NCI-H524 (cell line): ENCODE measurements at places on chromosomes 12 and 14.

- DNase-seq = no peak
Measured at GRCh38 chr12:12247584-12247983, 19.3 kb downstream of the LRP6 start.

- no peak for DNase-seq
Measured at GRCh38 chr14:53215101-53215500, 62.0 kb upstream of the DDHD1 start.

GRCh38 chr12:103441437-103442181 is 54.2 kb downstream of the C12orf42 start:
- no peak for DNase-seq

GRCh38 chr14:94769391-94770250 is at the start of gene GSC:
Gene GSC, minus strand, starts transcription at chr14:94770113. Its CDS starts 98 bp downstream, at chr14:94770015.
- DNase-seq = peak; percentile 66

GRCh38 chr14:64646103-64646502 is 58.1 kb upstream of the PLEKHG3 start:
- no peak for DNase-seq

DNA sequence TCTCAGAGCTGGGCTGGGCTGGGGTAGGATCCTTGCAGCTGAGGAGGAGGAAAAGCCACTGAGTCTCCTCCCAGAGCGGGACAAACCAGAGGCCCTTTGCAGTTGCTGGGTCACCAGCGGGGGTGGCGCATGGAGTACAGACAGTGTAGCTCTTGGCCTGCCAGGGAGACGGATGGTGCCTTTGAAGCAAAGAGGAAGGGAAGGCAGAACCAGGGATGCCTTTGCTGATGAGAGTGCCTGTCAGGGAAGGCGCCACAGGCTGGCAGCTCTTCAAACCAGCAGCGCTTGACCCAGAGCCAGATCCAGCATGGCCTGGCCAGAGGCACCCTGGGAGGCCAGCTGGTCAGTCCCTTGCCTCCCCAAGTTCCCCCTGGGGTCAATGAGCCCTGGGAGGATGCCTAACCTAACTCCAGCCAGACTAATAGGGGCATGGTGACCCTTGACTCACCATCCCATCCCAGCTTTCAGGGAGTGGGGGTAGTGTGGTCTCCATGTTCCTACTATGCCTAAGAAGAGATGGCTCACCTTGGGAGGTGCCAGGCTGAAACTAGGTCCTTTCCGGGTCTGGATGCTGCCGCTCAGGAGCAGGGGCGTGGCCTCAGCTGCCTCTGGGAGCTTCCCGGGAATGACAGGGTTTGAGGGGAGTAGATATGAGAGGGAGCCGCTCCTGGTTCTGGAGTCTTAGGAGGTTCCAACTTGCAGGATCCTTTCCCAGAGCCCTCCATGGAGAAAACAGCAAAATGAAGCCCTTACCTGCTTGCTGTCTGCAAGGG is 19.8 kb downstream of the VASH1 start:
- no peak for DNase-seq

DNA sequence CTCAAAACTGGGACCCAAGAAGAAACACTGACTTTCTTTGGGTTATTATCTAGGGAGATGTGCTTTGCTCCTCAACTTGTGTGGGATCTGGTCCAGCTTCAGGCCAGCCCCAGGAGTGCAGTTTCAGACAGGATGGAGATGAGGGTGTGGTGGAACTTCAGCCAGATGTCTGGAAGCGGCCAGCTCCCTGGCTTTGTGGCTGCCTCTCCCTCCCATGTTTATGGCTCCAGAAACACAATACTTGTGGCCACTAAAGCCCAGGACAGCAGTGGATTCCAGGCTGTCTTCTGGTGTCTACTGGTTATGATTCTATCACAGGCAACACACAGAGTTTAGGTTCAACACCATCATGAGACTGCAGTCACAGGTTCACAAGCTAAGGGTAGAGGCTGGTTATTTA is 44.2 kb upstream of the EMP1 start:
- no peak for DNase-seq

- DNase-seq = no peak
Measured at GRCh38 chr14:101109347-101109638, 205.8 kb upstream of the RTL1 start.

GRCh38 chr14:64812412-64812811 is 67.3 kb downstream of the SPTB start:
- DNase-seq = peak; percentile 81

DNA sequence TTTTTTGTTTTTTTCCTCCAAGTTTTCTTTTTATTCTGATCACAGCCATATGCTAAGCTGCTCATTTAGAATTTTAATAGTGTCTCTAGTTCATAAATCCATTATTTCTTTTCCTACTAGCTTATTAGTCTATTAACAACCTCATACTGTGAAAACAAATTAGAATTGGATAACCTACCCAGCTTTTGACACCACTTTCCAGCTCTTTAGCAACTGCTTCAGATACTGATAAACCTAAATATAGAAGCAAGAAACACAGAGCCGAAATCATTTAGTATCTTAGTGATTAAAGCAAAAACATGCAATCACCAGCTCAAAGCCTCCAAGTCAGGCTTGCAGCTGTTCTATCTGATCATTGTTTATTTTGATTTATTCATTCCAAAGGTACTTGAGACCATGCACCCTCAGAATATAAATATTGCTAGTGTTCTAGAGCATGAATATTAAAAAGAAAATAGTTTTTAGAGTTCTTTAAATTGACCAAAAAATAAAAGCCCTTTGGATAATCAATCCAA is 121.5 kb downstream of the STXBP6 start:
- no peak for DNase-seq

- DNase-seq = no peak
Measured at GRCh38 chr12:124229520-124229919, 65.4 kb upstream of the RFLNA start.

DNA sequence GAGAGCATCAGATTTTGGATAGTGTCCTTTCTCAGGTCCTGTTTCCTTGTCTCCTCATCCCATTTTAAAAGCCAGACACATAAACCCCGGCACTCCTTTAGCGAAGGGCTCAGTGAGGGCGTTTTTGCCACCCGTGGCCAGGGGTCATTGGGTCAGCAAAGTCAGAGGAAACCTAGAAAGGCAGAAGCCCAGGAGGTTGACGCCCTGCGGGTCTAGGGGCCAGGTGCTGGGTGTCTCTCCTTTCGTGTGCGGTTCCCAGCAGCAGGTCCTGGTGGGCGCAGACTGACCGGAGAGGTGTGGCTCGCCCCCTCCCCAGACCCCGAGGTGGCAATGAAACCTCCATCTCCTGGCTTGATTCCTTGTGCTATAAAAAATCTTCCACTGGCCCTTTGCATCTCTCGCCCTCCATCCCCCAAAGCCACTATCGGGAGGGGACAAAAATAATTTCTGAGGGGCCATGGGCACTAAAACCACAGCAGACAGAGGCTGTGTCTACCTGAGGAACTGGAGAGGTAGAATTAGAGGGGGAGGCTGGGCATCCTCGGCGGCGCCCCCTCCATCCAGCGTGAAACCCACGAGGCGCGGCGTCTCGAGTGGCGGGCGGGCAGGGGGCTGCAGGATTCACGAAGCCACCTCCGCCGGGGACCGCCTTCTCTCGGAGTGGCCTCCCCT is 858 bp upstream of the FRMD6 start:
- DNase-seq = no peak

- no peak for DNase-seq
Measured at GRCh38 chr14:101845896-101846295, 84.4 kb downstream of the PPP2R5C start.

DNA sequence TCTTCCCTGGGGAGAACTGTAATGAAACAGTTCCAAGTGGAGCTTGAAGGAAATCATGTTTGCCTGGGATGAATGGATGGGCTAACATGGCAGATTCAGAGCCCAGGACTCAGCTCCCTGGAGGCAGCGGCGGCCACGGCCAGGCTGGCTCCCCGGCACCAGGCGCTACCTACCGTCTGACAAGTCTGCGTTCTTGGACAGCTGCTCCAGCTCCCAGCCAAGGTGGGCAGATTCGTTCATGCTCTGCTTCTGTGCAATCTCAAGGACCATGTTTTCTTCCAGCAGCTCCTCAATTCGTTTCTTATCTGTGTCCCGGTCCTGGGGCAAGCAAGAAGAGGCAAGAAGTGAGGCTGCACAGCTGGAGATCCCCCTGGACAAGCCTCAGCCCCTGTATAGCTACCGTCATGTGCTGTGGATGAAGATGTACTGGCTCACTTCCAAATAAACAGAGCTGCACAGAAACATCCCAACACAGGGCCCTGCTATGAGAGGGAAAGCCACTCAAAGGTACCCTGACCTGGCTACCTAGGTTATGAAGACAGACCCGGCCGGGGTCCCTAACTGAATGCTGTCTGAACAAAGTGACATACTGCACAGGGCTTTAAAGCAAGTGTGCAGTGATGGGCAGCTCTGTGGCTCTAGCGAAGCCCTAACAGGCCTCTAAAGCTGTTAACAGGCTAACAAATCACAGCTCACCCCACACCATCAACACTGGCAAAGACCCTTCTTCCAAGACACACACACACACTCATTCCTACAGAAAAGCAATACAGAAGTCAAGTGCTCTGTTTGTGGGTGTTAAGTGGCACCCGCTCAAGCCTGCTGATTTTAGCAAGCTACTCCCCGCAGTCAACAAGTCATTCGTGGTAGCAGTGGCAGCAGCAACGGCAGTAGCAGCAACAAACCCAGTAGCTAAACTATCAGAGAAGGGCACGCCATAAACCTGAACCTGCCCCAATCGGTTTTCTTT is 80.4 kb upstream of the GPR68 start:
- peak; percentile 81 for DNase-seq

GRCh38 chr14:59245809-59246295 is 57.4 kb downstream of the DAAM1 start:
- DNase-seq = no peak

DNA sequence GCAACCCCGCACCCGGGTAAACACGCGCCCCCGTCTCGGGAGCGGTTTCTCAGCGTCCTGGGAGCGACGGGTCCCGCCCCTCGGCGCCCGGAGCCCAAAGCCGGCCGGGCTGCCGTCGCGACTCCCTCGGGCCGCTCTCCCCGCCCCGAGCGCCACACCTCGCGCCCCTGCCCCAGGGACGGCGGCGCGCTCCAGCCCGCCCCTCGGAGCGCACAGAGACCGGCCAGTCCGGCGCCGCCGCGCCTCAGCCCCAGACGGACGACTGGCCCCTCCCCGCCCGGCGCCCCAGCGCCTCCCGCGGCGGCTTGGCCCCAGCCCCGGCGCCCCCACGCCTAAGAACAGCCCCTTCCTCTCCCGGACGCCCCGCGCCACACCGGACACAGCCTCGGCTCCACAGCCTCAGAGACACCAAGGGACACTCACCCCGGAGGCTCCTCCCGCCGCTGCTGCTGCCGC is 411 bp downstream of the BTBD7 start:
- DNase-seq = peak; percentile 25
